ENCODE measurements at places on chromosomes 6 and 20. TPM values are rescaled to one million over a fixed set of nuclear protein-coding genes. Genes with fewer than 3 reads are reported as not detected.

NEURL2 gene
- 3.0 TPM for total RNA-seq

RHAG gene
- not detected for total RNA-seq

SIRPB2 gene
- total RNA-seq, result not detected

PXT1 gene
- not detected for total RNA-seq

PLCB1 gene
- 0.17 TPM for total RNA-seq

ARMH2 gene
- total RNA-seq, result not detected

CCND3 gene
- total RNA-seq, result 113 TPM

ZFP57 gene
- 0.10 TPM for total RNA-seq

ENPP3 gene
- 0.65 TPM for total RNA-seq

ASIP gene
- not detected for total RNA-seq

NKAIN4 gene
- total RNA-seq, result 7.5 TPM

ZBTB46 gene
- 5.4 TPM for total RNA-seq

TAGAP gene
- total RNA-seq, result 0.05 TPM

AHI1 gene
- 4.2 TPM for total RNA-seq

ZKSCAN3 gene
- total RNA-seq, result 11.3 TPM

KCNK16 gene
- total RNA-seq, result not detected

TGM6 gene
- not detected for total RNA-seq

CUL9 gene
- 20.3 TPM for total RNA-seq

WFDC10B gene
- not detected for total RNA-seq

OARD1 gene
- total RNA-seq, result 17.1 TPM

GPR63 gene
- 1.2 TPM for total RNA-seq

TAF4 gene
- 19.9 TPM for total RNA-seq

PCSK2 gene
- total RNA-seq, result not detected

PGC gene
- not detected for total RNA-seq

ZDHHC14 gene
- total RNA-seq, result 3.0 TPM

CGA gene
- total RNA-seq, result not detected

LINC00237 gene
- not detected for total RNA-seq

RFX6 gene
- not detected for total RNA-seq

SPATS1 gene
- not detected for total RNA-seq

OTOR gene
- total RNA-seq, result not detected

FAM184A gene
- 0.99 TPM for total RNA-seq

ALDH8A1 gene
- total RNA-seq, result 3.6 TPM

MYB gene
- not detected for total RNA-seq

HLA-DRA gene
- 0.70 TPM for total RNA-seq

MOG gene
- total RNA-seq, result not detected

TRIM15 gene
- not detected for total RNA-seq

TFAP2C gene
- total RNA-seq, result not detected

MDFI gene
- total RNA-seq, result 3.4 TPM

BMP6 gene
- 0.69 TPM for total RNA-seq

TSPO2 gene
- total RNA-seq, result not detected

HTR1E gene
- total RNA-seq, result 0.15 TPM

BTN2A1 gene
- total RNA-seq, result 13.5 TPM

GPX5 gene
- total RNA-seq, result not detected

SMLR1 gene
- total RNA-seq, result not detected

PRR18 gene
- not detected for total RNA-seq

GPR31 gene
- not detected for total RNA-seq

CALHM5 gene
- total RNA-seq, result 0.40 TPM
